ENCODE measurements at places on chromosomes 2 and 18.

GRCh38 chr2:131417886-131418285 lies 53.9 kb upstream of the RAB6D start:
- no peak for DNase-seq

- DNase-seq = no peak
Measured at GRCh38 chr2:199716807-199717586, 134.0 kb downstream of the FTCDNL1 start.

DNA sequence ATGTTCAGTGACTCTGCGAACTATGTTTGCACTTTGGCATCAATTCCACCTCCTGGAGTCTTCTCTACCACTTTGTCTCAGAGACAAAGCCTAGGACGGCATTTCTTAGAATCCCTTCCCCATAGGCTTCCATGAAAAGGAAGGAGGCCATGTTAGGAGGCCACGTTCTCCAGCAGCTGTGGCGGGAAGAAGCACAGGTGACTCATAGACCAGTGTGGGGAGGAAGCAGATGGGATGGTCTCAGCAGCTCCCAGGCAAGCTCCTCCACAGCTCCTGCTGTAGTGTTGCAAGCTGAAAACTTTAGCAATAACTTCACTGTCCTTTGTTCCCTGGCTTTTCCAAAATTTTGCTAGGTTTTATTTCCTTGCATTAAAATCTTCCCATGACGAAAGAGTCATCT lies 781.3 kb upstream of the ID2 start:
- no peak for DNase-seq

GRCh38 chr2:106963156-106963555 lies 77.2 kb upstream of the ST6GAL2 start:
- no peak for DNase-seq

GRCh38 chr2:211477537-211478275 lies 921.3 kb downstream of the CPS1 start:
- DNase-seq = no peak

DNA sequence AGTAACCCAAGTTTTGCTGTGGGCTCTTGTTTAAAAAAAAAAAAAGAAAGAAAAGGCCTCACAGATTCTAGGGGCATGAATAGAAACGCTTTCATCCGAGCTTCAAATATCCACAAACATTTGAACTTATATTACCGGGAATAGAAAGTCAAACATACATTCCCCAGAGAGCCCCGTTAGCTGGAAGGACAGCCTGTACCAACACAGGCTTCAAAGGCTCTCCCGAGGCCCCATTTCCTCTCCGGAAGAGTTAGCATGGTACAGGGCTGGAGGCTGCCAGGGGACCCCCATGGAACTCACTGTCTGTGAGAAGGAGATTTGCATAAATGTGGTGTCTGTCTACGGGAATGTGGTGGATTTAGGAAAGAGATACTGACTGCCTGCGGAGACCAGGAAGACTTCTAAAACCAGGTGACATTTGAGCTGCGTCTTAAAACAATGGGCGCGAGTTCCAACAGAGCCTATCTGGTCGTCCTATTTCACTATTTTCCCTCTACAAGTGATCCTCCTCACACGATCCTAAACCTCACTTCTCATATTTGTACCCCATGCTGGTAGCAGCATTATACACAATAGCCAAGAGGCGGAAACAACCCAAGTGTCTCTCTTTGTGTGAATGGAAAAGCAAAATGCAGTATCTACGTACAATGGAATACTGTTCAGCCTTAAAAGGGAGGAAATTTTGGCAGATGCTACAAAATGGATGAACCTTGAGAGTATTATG lies 820 bp upstream of the MATN3 start:
- DNase-seq = no peak

- no peak for DNase-seq
Measured at GRCh38 chr2:40734797-40735196, 282.9 kb upstream of the SLC8A1 start.

DNA sequence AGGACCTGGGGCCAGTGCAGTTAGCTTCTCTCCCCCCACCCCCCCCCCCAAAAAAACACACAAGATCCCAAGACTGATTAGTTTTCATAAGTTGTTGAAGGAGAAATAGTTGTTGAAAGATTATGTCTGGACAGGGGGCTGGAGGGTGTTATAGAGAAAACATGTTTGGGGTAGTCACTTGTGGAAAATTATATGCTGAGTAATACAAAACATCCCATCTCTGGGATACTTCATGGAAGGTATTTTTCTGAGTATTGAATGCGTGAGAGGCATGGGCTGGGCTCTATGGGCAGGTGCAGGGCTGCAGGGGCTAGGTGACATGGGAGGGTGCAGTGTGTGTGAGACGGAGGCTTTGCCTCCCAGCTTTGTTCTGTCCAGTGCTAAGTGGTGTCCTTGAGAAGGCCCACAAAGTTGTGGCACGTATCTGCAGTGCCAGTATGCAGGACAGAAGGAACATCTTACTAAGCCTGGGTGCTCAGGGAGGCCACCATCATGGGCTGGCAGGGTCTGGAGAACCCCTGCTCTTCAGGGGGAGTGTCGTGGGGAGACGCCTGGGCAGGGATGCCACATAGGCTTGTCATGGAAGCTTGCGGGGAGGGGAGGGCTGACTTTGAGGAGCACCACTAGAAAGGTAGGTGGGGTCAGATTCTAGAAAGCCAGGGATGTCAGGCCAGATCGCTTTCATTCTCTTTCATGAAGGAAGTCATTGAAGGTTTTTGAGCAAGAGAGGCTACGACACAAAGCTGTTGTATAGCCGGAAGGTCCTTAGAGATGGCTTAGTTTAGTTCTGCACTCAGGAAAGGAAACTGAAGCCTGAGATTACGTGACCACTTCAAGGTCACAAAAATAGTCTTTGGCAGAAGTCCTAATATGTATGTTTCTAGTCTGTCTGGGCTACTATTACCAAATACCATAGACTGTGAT lies 232.0 kb downstream of the LDLRAD4 start:
- no peak for DNase-seq

DNA sequence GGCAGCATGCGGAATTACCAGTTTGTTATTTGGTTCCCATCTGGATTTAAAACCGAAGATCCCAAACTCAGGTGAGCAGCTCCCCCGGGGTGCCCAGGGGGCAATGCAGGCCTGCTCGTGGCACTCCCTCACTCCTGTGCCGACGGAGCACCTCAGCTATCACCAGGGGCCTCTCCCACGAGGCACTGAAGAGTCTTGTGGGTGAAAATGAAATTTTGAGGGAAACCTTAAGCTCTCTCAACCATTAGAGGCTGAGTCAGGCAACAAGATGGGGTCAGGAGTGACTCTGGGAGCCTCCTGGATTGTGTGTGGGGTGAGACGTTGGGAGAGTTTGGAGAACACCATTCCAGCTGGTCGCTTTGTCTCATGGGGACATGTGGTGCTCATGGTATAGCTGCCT lies 189.0 kb downstream of the PRKCE start:
- DNase-seq = no peak

All from GM12891 (cell line).